ENCODE measurements at places on chromosomes 7 and 10. TPM values are rescaled to one million over a fixed set of nuclear protein-coding genes. Genes with fewer than 3 reads are reported as not detected.
A peak's percentile ranks its signal among the peaks of the same experiment; 100 is the strongest.

DNA sequence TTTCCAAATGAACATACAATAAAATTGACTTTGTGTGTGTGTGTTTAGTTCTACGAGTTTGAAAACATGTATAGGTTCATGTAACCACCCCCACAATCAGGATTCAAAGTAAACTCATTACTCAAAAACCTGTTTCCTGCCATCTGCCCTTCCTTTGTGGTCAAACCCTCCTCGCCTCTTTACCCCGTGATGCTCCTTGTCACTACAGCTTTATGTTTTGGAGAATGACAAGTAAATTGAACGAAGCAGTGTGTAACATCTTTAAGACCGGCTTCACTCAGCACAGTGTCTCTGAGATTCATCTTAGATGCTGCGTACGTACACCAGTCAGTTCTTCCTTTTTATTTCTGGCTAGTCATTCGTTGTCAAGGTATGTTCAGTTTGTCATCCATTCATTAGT is 54.6 kb upstream of the MKI67 start:
- DNase-seq: no peak

Gene PLAC9
- total RNA-seq: not detected

GRCh38 chr10:118531105-118531852 is 64.2 kb downstream of the PRLHR start:
- DNase-seq: no peak

DNA sequence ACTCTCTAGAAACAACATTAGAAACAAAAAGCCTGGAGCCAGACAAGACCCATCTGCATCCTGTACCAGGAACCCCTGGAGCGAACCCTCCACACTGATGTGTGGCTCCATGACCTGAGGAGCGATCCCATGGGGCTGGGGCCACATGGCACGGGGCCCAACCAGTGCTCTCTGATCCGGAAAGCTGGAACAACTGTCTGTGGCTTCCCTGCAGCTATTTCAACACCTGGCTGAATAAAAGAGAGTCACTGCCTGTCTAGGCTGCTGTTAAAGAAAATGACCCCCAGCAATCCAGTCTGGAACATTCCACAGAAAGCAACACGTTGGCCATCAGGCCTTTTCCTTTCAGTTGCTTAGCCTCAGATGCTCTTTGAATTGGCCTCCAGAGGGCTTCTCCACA is 20.9 kb downstream of the UROS start:
- DNase-seq: no peak

Gene DRGX
- total RNA-seq: not detected

GRCh38 chr7:134298902-134299683 is 17.6 kb downstream of the SLC35B4 start:
- no peak for DNase-seq

Gene METTL27
- total RNA-seq: 4.3 TPM

Gene IL6
- total RNA-seq: 207 TPM

Gene NYAP1
- total RNA-seq: 1.2 TPM

DNA sequence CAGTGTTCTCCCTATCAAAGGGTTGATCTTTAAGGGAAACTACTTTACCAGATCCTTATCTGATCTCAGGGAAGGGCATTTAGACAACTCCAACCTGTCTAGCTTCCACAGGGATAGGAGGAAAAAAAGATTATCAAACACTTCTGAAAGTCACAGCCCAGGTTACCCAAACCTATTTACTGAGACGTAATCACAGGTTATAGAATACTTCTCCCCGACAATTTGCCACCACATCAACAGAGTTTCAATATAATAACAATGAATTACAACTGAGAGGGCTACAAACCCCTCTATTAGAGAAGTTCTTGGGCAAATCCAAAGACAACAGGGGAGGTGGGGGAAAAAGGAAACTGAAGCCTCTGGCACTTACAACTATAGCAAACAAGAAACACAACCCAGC is 26.3 kb downstream of the CFAP70 start:
- no peak for DNase-seq

- DNase-seq: no peak
These were observed 264.5 kb downstream of the PLXNA4 start for GRCh38 chr7:132311733-132312132.

DNA sequence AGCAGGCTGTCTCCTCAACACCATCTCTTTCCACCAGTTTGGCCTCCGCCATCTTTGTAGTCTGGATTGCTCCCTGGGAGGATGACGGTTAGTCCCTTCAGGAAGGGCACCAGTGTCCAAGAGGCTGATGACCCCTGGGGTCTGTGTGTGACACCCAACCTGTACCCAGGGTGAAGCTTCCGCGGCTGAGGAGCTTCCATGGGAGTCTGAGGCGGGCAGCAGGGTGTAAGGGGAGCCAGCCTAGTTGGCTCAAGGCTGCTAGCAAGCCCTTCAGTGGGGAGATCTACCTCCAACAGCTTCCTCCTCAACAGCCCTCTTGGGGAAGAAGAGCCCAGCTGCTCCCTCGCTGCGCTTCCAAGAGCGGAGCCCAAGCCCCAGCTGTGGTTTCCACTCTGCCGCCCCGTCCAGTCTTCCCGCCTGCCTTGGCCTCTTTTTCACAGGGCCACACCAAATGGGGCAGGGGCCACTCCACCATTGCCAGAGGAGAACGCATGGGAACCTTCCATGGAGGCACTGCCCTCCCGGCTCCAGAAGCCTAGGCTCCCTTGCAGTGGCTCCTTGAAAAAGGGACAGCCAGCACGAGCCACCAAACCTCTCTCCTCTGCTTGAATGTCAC is 57.4 kb downstream of the TMEM209 start:
- no peak for DNase-seq

Gene DIP2C
- 4.0 TPM for total RNA-seq

- DNase-seq: peak; percentile 49
These were observed 259.9 kb downstream of the SKIDA1 start for GRCh38 chr10:21265622-21266021.

Gene SFMBT2
- total RNA-seq: 3.8 TPM

DNA sequence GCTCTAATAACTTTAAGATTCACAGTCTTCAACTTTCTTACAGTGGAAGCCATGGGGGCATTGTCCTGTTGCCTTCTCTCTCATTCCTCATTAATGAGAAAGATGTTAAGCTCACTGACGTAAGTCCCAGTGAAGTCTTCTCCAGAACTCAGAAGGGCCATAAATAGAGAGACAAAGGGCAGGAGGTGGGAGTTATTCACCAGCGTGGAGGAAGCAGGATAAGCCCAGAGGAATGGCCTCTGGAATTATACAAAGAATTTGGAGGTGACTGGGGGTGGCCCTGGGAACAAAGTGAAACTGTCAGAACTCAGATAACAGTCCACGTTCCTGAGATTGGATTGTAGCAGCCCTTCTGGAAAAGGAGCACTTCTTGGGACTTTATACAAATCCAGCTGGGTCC is 52.4 kb downstream of the SORBS1 start:
- DNase-seq: no peak

DNA sequence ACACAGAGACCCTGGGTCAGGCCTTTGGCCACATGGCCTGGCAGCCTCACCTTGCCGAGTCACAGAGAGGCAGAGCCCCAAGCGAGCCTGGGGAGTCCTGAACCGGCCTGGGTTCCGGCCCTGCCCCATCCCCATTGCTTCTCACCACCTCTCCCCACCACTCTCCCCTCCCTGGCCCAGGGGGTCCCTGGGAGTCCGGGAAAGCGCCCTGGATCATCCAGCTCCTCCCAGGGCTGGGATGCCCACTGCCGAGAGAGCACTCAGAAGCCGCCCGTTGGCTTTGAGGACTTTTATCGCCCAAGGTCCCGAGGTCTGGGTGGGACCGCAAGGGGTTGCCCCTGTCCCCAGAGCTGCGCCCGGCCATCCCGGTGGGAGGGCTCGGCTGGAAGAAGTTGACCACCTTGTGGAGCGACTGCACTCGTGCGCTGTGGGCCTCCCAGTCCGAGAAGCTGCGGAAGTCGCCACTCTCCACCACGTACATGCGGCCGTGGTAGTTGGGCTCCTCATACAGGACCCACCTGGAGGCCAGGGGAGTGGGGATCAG is 8.1 kb downstream of the CRYGN start:
- no peak for DNase-seq

Gene OR6V1
- total RNA-seq: not detected

DNA sequence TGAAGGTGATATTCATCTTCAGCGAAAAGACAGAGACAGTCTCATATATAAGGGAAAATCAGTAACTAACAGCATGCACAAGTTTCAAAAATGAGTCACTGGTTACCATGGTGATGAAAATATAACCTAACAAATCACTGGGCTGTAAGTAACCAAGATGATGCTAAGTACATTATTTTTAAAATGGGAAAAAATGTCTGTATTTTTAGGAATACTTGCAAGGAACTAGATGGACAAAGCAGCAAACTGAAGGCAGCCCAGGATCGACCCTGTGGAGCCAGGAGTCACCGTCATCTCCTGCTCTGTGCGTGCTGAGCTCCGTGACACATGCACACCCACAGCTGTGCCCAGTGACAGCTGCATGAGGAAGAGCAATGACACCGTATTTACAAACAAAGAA is 137.3 kb downstream of the ELMO1 start:
- DNase-seq: no peak

DNA sequence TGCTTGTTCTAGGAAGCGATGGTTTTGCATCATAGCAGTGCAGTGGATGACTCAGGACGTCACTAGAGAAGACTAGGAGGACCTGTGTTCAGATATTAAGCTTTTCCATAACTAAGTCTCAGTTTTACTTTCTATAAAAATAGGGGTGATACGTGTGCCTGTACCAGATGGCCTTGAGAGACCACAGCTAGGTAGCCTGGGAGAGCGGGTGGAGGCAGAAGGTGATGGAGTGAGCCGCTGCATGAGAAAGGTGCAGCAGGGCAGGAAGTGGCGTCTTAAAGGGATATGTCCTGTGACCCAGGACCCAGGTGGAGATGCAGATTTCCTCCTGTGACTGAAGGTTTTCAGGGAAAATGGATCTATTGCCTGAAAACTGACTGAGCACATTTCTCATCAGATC is 304.9 kb downstream of the CDC14C start:
- no peak for DNase-seq

Gene ZNF853
- total RNA-seq: 0.59 TPM

Gene TPST1
- total RNA-seq: 5.6 TPM

GRCh38 chr10:62087329-62087728 is 181.3 kb downstream of the RTKN2 start:
- no peak for DNase-seq

GRCh38 chr7:149071641-149072437 is 18.7 kb downstream of the ZNF786 start:
- DNase-seq: peak; percentile 17

Gene GPR15LG
- total RNA-seq: not detected

Gene FKBP14
- total RNA-seq: 40.8 TPM

DNA sequence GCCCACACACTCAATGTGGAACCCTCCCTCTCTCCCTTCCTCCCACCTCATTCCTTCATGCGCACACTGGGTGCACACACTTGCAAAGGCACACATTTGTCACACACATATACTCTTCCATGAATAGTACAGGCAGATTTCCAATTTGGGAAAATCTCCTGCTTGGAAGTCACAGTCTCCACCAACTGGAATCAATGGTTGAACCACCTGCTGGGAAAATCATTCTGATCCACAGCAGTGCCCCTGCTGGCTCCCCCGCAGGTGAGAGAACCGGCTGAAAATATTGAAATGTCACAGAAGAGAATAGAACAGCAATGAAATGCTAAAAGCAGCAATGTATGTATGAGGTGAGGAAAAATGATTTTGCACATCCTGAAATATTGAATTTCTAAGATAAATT is 232.7 kb downstream of the ADAM12 start:
- DNase-seq: no peak

GRCh38 chr10:116692225-116692624 is 50.1 kb downstream of the HSPA12A start:
- DNase-seq: no peak

- peak; percentile 68 for DNase-seq
These were observed 25.2 kb upstream of the ITPRID1 start for GRCh38 chr7:31488562-31489203.

- no peak for DNase-seq
These were observed 4.1 kb downstream of the TBRG4 start for GRCh38 chr7:45107356-45107755.

Gene INPP5F
- 9.3 TPM for total RNA-seq

Gene CDK14
- total RNA-seq: 1.2 TPM

Gene SLC25A13
- total RNA-seq: 39.2 TPM

DNA sequence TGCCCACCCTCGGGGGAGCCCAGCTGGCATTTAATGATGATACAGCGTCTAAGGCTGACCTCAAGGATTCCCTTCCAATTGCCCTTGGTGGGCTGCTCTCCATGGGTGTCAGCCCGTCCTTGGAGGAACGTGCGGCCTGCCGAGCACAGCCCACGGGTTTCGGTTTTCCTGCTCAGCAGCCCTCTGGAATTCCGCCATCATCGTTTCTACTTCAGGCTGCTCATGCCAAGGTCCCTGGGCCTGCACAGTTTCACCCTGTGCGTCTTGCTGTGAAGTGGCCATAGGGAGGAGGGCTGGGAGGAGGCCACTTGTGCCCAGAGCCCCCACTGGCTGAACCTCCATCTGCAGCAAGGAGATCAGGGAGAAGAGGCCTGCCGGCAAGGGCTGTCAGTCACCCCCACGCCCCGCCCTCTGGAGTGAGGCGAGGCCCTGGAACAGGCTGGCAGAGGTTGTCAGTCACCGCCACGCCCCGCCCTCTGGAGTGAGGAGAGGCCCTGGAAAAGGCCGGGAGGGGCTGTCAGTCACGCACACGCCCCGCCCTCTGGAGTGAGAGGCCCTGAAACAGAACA is 82.8 kb downstream of the CHST15 start:
- DNase-seq: no peak

DNA sequence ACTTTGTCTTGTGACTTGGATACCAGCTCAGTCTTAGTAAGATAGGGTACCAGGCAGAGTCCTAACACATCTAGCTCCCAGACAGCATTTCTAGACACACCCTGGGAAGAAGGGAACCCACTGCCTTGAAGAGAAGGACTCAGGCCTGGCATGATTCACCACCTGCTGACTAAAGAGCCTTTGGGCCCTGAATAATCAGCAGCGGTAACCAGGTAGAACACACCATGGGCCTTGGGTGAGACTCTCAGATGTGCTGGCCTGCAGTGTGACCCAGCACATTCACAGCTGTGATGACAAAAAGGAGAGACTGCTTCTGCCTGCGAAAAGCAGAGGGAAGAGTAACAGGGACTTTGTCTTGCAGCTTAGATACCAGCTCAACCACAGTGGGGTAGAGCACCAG is 10.4 kb upstream of the TNKS2 start:
- DNase-seq: no peak

- DNase-seq: no peak
These were observed 42.2 kb upstream of the MXI1 start for GRCh38 chr10:110165239-110165638.

DNA sequence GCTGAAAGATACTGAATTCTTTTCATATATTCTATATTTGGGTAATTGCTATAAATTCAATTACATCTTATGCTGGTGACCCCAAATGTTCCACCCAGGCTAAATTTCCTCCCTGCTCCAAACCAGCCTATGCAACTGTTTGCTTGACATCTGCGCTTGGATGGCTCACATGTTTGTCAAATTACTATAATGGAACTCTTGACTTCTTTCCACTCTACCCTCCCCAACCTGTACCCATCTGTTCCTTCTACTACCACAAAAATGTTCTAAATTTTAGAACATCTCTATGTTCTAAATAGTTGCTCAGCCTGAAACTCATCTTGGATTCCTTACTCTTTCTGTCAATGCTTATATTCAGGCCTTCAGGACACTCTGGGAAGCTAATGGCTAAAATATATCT is 249.9 kb upstream of the SMIM30 start:
- no peak for DNase-seq
